Cardiac muscle cell (in vitro differentiated cells and primary cell): ENCODE measurements at places on chromosomes 5 and 9.

DNA sequence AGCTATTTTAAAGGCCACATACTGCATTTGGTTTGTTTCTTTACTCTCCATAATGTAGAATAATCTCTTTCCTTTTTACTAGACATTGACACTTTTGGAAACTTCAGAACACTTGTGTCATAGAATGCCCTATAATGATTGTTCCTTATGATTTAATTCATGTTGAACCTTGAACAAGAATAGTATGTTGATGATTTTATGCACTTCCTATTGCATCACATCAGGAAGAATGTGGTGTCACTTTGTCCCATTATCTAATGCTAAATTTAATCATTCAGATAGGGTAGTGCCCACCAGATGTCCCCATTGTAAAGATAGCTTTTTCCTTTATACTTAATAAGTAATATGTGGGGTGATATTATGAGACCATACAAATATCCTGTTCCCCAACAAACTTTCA lies 19.4 kb upstream of the DEPDC1B start:
- no peak overlapping the region for H3K27ac ChIP-seq
- H3K27me3 ChIP-seq: no peaks in the 10 kb centered on the region
- DNase-seq: no peak
- H3K4me1 ChIP-seq: no peaks in the 10 kb centered on the region

DNA sequence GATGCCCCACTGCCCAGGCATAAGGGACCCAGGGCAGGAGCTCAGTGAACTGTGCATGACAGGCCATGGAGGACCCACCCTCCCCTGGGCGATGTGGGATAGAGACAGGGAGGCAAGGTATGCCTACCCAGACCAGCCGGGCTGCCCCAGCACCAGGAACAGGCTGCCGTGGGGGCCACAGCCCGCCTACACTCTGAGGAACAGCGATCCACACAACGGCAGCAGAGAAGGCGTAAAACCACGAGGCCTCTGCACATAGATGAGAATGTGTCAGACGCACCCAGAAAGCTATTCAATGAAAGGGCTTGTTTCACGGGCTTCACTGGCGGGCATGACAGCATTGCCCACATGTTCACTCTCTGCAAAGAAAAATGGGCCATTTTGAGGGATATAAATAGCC lies 49.5 kb downstream of the SEMA4D start:
- DNase-seq: no peak
- H3K4me3 ChIP-seq: no peak overlapping the region
- no peak overlapping the region for H3K27ac ChIP-seq
- H3K4me1 ChIP-seq: peaks cover 4% of the 10 kb centered on the region
- no peaks in the 10 kb centered on the region for H3K27me3 ChIP-seq

GRCh38 chr5:146118322-146118721 lies 12.9 kb upstream of the PLAC8L1 start:
- H3K36me3 ChIP-seq: peaks cover 58% of the 10 kb centered on the region
- no peaks in the 10 kb centered on the region for H3K27me3 ChIP-seq
- DNase-seq: no peak
- peaks cover 19% of the 10 kb centered on the region for H3K4me1 ChIP-seq
- no peak overlapping the region for H3K27ac ChIP-seq

DNA sequence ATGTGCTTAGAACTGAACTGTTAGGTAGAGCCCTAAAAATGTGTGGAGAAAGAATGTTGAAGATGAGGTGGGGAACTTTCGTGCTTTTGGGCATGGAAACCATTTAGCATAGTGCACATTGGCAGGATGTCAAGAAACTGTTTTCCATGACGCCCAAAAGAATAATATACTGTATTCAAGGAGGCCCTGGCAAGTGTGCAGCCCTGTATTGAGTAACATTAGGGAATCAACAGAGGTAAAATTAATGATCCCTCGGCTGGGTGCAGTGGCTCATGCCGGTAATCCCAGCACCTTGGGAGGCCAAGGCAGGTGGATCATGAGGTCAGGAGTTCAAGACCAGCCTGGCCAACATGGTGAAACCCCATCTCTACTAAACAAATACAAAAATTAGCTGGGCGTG lies 20.9 kb upstream of the PLIN2 start:
- no peaks in the 10 kb centered on the region for H3K4me1 ChIP-seq
- no peak overlapping the region for H3K4me3 ChIP-seq
- H3K27ac ChIP-seq: no peak overlapping the region
- H3K36me3 ChIP-seq: no peaks in the 10 kb centered on the region
- no peaks in the 10 kb centered on the region for H3K27me3 ChIP-seq
- no peak for DNase-seq

GRCh38 chr9:131854334-131854733 lies 114.5 kb upstream of the RAPGEF1 start:
- H3K4me1 ChIP-seq: no peaks in the 10 kb centered on the region
- no peak for DNase-seq
- no peaks in the 10 kb centered on the region for H3K27me3 ChIP-seq
- H3K36me3 ChIP-seq: no peaks in the 10 kb centered on the region
- H3K27ac ChIP-seq: no peak overlapping the region

DNA sequence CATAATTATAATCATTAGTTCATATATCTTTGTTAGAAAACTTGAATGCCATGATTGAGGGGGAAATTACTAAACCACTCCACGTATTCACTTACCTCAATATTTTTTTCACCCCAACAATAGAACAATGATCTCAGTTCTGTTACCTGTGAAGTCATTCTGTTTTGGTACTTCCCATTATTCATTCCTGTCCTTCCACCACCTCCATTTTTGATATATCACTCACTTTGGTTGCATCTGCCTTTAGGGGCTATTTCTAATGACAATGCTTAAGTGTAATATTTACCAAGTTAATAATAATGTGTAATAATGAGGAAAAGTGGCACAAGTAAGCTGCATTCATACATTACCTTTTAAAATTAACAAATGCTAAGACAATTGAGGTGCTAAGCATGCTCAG lies 218.4 kb downstream of the SPATA31D1 start:
- no peak overlapping the region for H3K4me3 ChIP-seq
- H3K4me1 ChIP-seq: no peaks in the 10 kb centered on the region
- no peak overlapping the region for H3K27ac ChIP-seq
- no peaks in the 10 kb centered on the region for H3K36me3 ChIP-seq
- no peak for DNase-seq

GRCh38 chr5:102743900-102744299 lies 11.2 kb upstream of the PAM start:
- no peak overlapping the region for H3K4me3 ChIP-seq
- H3K27ac ChIP-seq: no peak overlapping the region
- H3K4me1 ChIP-seq: peaks cover 3% of the 10 kb centered on the region
- H3K36me3 ChIP-seq: no peaks in the 10 kb centered on the region
- no peaks in the 10 kb centered on the region for H3K27me3 ChIP-seq

GRCh38 chr9:135570456-135570855 lies 8.9 kb downstream of the PAEP start:
- no peaks in the 10 kb centered on the region for H3K36me3 ChIP-seq
- no peaks in the 10 kb centered on the region for H3K4me1 ChIP-seq
- no peaks in the 10 kb centered on the region for H3K27me3 ChIP-seq
- H3K4me3 ChIP-seq: no peak overlapping the region

- no peak overlapping the region for H3K27ac ChIP-seq
- no peaks in the 10 kb centered on the region for H3K4me1 ChIP-seq
- H3K4me3 ChIP-seq: no peak overlapping the region
These were observed 526.7 kb upstream of the ADAMTS16 start for GRCh38 chr5:4613440-4613839.

DNA sequence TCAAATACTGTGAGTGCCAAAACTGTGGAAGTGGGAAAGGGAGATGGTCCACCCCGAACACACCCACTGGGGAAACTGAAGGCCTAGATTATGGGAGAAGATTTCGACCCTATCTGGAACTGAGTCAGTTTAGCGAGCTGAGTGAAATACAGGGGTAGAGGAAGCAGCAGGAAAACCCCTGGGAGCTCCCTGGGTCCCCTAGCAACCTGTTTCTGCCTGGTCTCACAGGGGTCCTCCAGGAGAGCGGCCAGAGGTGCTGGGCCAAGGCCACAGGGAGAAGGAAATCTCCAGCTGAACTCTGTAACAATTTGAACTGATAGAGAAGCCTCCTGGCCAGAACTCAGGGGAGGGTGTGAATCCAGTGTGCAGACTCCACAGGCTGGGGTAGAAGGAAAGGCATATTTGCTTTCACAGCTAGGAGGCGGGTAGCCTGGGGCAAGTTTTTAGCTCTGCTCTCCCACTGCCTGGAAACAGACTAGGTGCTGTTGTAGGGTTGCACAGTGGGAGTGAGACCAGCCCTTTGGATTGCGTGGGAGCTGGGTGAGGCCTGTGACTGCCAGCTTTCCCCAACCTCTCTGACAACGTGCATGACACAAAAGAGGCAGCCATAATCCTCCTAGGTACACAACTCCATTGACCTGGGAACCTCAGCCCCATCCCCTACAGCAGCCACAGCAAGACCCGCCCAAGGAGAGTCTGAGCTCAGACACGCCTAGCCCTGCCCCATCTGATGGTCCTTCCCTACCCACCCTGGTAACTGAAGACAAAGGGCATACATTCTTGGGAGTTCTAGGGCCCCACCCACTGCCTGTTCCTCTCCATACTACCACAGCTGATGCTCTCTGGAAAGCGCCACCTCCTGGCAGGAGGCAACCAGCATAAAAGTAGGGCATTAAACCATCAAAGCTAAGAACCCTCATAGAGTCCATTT lies 78.8 kb upstream of the GPBP1 start:
- no peaks in the 10 kb centered on the region for H3K36me3 ChIP-seq
- H3K4me3 ChIP-seq: no peak overlapping the region
- no peaks in the 10 kb centered on the region for H3K27me3 ChIP-seq
- DNase-seq: no peak

GRCh38 chr5:66830636-66831035 lies 234.4 kb downstream of the MAST4 start:
- no peaks in the 10 kb centered on the region for H3K27me3 ChIP-seq
- H3K36me3 ChIP-seq: no peaks in the 10 kb centered on the region
- peak; percentile 10 for DNase-seq
- no peak overlapping the region for H3K27ac ChIP-seq
- H3K4me1 ChIP-seq: peaks cover 64% of the 10 kb centered on the region

- H3K4me1 ChIP-seq: peaks cover 36% of the 10 kb centered on the region
- peak overlapping the region; percentile 83 for H3K27ac ChIP-seq
- no peaks in the 10 kb centered on the region for H3K27me3 ChIP-seq
- no peak overlapping the region for H3K4me3 ChIP-seq
These were observed 10.5 kb upstream of the NDST1 start for GRCh38 chr5:150497274-150497988.

DNA sequence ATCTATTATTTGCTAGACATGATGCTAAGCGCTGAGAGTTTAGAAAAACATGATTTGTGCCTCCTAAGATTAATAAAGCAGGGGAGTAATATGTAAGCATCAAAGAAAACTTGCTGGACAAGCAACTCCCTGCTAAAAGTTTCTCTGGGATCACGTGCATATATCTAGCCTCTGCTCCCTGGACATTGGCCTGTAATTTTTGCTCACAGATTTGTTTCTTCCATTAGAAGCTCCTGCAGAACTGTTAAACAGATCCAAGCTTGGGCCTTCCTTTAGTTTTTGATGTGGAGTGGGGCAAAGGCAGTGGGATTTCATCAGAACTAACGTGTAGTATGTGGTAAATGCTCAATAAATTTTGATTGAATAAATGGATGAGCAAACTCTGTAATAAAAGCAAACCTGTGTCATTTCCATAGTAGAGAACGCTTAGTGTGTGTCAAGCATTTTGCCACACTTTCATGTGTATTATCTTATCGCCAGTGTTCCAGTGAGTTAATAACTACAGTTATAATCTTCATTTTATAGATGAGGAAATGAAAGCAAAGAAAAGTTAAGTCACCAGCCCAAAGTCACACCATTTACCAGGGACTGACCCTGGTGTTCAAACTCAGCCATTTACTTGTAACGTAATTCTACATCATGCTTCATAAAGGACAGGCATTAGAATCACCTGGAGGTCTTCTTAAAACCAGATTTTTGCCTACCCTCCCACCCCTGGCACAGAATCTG lies 100.3 kb downstream of the PCSK5 start:
- DNase-seq: no peak
- H3K27me3 ChIP-seq: no peaks in the 10 kb centered on the region
- no peak overlapping the region for H3K4me3 ChIP-seq

DNA sequence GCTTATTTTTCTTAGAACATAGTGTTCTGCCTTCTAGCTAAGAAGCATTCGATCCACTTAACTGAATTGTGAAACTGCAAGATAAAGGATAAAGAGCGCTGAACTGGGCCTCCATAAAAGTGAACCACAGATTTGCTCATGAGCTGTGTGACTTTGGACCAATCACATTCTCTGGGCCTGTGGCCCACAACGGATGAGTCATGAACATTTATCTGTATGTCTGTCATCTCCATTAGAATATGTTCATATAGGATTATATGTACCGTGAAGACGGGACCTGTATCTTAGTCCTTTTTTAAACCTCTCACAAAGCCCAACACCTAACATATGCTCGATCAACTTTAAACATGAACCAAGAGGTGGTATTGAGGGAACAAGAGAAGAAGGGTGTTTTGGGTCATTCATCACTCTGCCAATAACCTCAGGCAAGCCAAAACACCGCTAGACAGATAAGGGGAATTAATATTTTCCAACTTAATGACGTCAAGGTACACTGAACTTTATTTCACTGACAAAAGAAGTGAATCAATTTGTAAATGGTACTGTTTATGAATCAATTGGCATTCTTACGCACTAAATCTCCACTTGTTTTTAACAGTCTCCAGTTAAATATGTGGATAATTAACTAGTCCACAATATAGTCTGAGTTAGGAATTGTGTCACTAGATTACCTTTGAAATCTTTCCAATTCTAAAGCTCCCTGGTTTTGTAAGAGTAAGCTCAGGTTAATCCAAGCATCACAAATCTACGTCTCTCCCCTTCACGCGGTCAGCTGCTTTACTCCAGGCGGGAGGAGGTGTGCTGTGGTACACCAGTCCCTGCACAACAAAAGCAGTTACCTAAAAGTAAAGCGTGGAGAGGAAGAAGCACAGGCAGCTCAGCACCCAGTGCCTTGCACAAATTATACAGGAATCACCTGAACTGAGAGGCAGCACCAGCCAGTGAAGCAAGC lies 1.6 kb downstream of the TMEM245 start:
- H3K4me1 ChIP-seq: peaks cover 38% of the 10 kb centered on the region
- H3K27me3 ChIP-seq: no peaks in the 10 kb centered on the region
- DNase-seq: peak; percentile 11
- peak overlapping the region; percentile 77 for H3K4me3 ChIP-seq
- peak overlapping the region; percentile 97 for H3K27ac ChIP-seq

DNA sequence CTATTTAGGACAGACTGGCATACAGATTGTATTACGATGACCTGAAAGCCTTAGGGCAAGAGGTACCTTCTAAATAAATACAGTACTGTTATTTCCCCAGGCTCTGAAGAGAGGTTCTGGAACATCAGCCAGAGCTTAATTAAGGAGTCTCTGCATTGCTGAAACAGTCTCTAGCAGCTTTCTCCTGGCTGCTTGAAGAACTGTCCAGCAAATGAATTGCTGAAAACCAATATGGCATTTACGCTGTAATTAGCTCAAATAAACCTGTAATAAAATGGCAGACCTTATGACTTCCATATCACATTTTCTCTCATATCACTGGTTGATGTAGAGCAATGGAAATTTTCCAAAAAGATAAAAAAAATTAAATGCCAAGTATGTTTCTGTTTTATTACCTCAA lies 636.3 kb downstream of the GABRG2 start:
- H3K4me1 ChIP-seq: no peaks in the 10 kb centered on the region
- H3K36me3 ChIP-seq: no peaks in the 10 kb centered on the region
- DNase-seq: no peak
- H3K27me3 ChIP-seq: no peaks in the 10 kb centered on the region

GRCh38 chr5:4348423-4348822 lies 752.8 kb downstream of the IRX1 start:
- H3K4me3 ChIP-seq: no peak overlapping the region
- H3K4me1 ChIP-seq: no peaks in the 10 kb centered on the region
- no peaks in the 10 kb centered on the region for H3K36me3 ChIP-seq
- DNase-seq: no peak

- no peaks in the 10 kb centered on the region for H3K36me3 ChIP-seq
- H3K27me3 ChIP-seq: no peaks in the 10 kb centered on the region
- H3K27ac ChIP-seq: no peak overlapping the region
- H3K4me3 ChIP-seq: no peak overlapping the region
- no peak for DNase-seq
These were observed 37.0 kb downstream of the C5orf22 start for GRCh38 chr5:31569068-31569467.
